ENCODE measurements at places on chromosomes 16 and 17.

GRCh38 chr17:7589891-7590691 lies at the start of gene SOX15:
Gene SOX15, minus strand, starts transcription at chr17:7590094. Its CDS starts 418 bp downstream, at chr17:7589676.
- DNase-seq = no peak

DNA sequence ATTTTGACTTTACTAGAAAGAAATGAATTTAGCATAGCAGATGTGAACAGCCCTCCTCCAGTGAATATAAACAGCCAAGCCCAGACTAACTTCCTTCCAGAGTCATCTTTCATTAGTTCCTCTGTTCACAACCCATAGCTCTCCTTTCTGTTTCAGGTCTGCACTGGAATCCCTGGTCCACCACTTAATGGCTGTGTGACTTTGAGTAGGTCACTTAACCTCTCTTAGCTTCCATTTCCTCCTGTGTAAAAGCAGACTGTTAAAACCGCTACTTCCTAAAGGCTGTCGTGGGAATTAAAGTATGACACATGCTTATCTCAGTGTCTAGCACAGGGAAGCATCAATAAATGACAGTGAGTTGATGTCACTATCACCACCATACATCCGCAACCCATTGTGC lies 7.5 kb downstream of the SLC6A4 start:
- no peak for DNase-seq

- no peak for DNase-seq
These were observed 85.0 kb downstream of the C17orf58 start for GRCh38 chr17:67911059-67911782.

DNA sequence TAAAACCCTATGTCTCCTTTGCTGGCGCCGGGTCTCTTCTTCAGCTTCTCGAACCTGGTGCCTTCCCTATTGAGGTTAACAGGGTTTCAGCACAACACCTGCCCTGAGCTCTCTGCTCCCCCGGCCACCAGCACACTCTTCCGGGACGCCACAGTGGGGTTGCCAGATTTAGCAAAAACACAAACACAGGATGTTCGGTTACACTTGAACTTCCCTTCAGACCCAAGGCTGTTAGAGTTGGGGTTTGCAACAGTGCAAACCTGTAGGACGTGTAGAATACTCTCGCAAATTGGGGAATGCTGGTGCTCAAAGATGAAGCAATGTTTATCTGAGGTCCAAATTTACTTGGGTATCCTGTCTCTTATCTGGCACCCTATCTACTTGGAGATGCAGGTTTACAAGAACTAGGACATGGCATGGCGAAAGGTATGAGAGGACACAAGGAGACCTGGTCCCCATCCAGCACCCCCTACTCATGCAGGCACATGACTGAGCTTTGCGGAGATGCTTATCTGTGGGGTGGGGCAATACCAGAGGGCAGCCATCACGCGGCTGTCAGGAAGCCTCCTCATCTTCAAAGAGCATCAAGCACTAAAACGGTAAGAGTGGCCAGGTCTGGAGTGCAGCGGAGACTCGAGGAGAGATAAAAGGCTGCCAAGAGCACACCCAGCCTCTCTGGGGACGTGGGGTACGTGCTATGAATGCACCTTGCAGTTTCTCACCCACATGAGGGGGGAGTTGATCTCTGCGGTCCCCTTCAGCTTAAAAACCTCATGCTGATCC lies 52.8 kb downstream of the SDK2 start:
- no peak for DNase-seq

- peak; percentile 29 for DNase-seq
These were observed 54.7 kb downstream of the SLC6A2 start for GRCh38 chr16:55710466-55710865.

DNA sequence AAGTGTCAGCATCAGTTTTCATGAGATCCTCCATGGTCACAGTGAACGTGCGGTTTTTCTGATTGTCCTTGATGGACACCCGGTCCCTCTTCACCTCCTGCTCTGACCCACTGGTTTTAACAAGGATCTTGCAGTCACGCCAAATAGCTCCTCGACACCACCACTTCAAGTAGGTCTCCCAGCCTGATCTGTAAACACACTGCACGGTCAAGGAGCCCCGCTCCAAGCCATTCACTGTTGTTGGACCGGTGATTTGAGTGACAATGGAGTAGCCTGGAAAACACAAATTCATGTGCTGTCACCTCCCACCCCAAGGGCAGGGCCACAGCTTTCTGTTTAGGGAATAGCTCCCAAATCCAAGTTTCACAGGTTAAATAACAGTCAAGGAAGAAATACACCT lies 8.2 kb downstream of the CD300LF start:
- DNase-seq = no peak

GRCh38 chr17:45380991-45381390 lies 51.7 kb downstream of the ARHGAP27 start:
- DNase-seq = no peak

- no peak for DNase-seq
These were observed 17.0 kb downstream of the PAFAH1B1 start for GRCh38 chr17:2610195-2611175.

- no peak for DNase-seq
These were observed 3.7 kb upstream of the DNAI2 start for GRCh38 chr17:74270333-74270732.

DNA sequence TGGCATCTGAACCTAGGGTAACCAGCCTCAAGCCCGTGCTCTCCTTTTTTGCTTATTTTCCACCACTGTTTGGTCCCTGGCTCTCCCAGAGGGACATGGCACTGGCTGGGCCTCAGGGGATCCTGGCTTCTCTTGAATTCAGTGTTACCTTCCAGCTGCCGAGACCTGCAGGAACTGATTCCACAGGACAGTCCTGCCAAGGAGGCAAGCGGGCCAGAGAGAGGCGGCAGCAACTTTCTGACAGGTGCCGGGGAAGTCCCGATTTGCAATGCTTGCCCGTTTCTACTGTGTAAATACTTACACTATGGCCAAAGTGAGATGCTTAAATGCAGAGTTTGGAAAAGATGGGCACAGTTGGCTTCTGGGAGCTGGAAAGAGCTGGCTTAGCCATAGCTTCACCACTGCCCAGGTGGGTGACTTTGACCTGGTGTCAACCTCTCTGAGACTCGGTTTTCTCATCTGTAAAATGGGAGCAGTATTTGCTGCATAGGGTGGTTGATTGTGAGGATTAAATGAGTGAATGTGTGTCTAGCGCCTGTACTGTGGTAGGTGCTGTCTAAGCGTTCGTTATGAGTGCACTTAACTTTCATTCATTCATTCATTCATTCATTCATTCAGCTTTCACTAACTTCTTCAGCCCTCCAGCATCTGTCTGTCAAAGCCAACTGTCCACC lies 124.9 kb downstream of the CMIP start:
- no peak for DNase-seq

- no peak for DNase-seq
These were observed 11.6 kb downstream of the CDK5R1 start for GRCh38 chr17:32498391-32498790.

DNA sequence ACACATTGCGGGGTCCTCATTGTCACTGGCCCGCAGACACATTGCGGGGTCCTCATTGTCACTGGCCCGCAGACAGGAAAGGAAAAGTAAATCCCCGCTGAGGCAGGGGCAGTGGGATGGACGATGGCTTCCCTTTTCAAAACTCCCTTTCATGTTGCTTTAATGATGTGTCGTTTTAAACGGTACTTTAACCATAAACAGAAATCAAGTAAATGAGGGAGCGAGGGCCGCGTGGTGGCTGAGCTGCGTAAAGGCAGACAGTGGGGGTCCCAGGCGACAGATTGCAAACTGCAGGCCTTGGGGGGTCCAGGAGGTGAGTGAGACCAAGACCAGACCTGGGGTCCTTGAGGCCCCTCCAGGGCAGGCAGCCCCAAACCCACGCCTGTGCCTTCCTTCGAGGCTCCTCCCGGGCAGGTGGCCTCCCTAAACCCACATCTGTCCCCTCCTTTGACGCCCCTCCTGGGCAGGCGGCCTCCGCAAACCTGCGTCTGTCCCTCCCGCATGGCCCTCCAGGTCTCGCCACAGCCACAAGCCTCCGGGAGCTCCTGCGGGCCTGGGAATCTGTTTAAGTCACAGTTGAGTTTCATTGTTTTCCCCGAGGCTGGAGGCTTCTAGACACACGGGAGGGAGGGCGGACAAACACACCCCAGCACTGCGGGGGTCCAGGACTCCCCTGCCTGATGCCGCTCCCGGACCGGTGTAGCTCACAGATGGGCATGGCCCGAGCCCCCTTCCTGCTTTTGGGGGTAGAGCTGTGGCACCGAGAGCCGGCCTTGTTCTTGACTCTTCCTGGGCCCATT lies 7.3 kb downstream of the PIEZO1 start:
- no peak for DNase-seq

DNA sequence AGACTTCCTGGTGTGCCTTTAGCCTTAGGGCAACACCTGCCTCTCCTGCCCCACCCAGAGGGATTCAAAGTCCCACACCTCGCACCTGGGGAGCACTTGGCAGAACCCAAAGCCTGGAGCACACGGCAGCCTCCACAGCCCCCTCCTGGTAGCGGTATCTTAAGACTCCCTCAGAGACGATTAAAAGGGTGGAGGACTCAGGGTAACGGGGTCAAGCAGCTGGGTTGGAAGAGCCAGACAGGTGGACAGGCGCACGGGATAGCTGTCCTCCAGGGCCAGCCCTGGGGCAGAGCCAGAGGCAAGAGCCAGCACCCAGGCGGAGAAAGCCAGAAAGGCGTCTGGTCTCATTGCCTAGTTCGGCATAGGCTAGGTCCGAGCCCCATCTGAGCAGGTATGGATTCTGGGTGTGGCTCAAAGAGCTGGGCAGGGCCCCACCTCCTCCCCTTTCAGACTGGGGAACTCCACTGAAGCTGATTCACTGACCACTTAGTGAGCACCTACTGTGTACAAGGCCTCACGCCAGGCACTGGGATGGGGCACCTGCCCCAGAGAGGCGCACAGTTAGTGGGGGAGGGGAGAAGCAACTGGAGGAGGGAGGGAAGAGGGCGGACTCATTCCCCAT lies 55.0 kb upstream of the MEAK7 start:
- DNase-seq = no peak

GRCh38 chr17:539066-539465 lies 175.6 kb downstream of the VPS53 start:
- no peak for DNase-seq

DNA sequence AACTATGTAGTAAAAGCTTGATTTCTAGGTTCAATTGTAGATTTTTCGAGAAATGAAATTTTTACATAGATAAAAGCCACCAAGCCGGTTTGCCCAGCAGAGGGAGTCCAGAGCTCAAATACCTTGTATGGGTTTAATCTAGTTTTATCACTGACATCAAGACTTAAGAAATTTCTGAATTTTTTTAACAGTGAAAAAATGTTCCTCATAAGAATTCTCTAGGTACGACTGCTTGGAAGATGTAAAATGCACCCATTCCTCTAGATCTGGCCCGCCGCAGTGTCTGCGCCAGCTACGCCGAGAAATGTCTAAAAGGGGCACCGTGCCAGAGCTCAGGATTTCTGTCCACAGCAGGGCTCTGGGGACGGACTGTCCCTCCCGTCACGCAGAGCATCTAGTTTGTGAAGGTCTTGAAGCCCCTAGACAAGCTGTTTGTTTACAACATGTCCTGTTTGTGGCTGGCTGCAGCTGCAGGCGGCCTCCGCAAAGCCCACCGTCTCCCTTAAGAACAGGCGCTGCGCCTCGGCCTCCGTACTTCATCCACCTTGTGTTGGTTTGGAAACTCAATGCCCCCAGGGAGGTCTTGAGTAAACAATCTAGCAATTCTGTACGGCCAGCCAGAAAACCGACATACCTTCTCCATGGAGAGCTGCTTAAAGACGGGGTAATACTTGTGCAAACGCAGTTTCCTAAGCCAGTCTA lies 24.8 kb downstream of the MAP1LC3B start:
- no peak for DNase-seq

GRCh38 chr16:68397710-68398201 lies 50.6 kb downstream of the SMPD3 start:
- DNase-seq = no peak

- DNase-seq = no peak
These were observed 4.3 kb downstream of the SPDYE4 start for GRCh38 chr17:8753976-8754440.

DNA sequence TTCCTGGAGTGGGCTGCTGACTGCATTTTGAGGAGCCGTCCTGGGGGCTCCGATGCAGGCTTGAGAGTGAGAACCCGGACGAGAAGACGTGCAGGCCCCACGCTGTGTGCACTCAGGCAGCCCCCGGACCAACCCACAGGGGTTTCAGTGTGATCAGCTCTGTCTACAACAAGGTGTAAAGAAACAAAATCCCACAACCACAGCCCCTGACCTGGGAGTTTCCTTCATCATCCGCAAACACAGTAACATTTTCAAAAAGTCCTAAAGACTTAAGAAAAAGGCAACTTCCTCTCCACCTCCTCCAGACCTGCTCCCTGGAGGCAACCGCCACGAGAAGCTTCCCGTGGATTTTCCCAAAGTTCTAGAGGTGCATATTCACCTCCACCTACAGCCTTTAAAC lies 15.4 kb upstream of the MEAK7 start:
- no peak for DNase-seq

DNA sequence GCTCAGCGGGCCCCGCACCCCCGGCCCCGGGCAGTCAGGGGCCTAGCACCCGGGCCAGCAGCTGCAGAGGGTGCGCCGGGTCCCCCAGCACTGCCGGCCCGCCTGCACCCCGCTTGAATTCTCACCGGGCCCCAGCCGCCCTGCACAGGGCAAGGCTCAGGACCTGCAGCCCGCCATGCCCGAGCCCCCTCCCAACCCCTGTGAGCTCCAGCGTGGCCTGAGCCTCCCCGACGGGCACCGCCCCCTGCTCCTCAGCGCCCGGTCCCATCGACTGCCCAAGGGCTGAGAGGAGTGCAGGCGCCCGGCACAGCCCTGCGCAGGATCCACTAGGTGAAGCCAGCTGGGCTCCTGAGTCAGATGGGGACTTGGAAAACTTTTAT lies 1.7 kb upstream of the BRCA1 start:
- no peak for DNase-seq

DNA sequence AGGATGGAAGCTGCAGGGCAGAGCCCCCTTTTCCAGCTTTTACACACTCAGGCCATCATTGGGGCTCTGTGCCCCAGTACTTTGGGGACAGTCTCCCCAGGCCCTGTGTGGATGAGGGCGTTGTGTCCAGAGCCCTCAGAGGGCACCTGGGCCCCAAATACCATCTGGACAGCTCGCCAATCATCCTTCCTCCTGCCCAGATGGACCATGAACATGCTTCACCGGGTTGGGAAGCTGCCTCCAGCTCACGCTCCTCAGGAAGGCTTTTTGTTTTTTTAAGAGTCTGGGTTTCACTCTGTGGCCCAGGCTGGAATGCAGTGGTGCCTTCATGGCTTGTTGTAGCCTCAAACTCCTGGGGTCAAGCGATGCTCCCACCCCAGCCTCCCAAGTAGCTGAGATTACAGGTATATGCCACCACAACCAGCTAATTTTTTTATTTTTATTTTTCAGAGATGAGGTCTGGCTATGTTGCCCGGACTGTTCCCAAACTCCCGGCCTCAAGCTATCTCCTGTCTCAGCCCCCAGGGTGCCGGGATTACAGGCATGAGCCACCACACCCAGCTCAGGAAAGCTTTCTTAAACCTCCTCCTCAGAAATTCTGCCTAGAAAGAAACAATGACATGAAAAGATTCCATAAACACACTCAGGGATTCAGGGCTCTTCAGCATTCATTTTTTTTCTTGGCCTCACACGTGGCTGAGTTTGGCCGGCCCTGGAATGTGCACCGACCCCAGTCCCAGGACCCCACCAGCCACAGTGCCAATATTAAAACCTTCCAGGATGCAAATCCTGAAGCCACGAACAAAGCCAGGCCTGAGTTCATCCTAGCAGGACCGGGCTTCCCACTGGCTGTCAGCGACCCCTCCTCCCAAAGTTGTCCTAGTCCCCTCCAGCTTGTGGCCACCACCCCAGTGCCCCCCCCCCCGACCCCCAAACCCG lies 27.4 kb upstream of the ZNF423 start:
- no peak for DNase-seq

- peak; percentile 73 for DNase-seq
These were observed 45.6 kb upstream of the HOXB9 start for GRCh38 chr17:48671697-48672171.

GRCh38 chr17:7132511-7133094 lies 18.0 kb upstream of the ASGR2 start:
- DNase-seq = peak; percentile 61
